ENCODE measurements at places on chromosomes 7 and 10. TPM values are rescaled to one million over a fixed set of nuclear protein-coding genes. Genes with fewer than 3 reads are reported as not detected.

Gene REEP3
- 40.7 TPM for total RNA-seq

Gene PCLO
- total RNA-seq = 6.6 TPM

Gene EBLN1
- not detected for total RNA-seq

Gene OR9A2
- total RNA-seq = not detected

Gene TFPI2
- not detected for total RNA-seq

Gene AKR1D1
- not detected for total RNA-seq

Gene MYO1G
- 14.9 TPM for total RNA-seq

Gene NPFFR1
- total RNA-seq = not detected

Gene BLNK
- 50.6 TPM for total RNA-seq

Gene SAP25
- total RNA-seq = 18.2 TPM

Gene TEX36
- not detected for total RNA-seq

Gene GIMAP8
- 0.88 TPM for total RNA-seq

Gene C10orf105
- total RNA-seq = 0.27 TPM

Gene CCL24
- total RNA-seq = 48.7 TPM

Gene RBP3
- not detected for total RNA-seq

Gene TAS2R41
- total RNA-seq = not detected

Gene C7orf33
- total RNA-seq = not detected

Gene PRF1
- total RNA-seq = 4.6 TPM

Gene MRLN
- not detected for total RNA-seq

Gene MLLT10
- 31.9 TPM for total RNA-seq

Gene CPA1
- total RNA-seq = not detected

Gene CCDC172
- total RNA-seq = not detected

Gene LRRD1
- total RNA-seq = not detected

Gene CPN1
- total RNA-seq = not detected

Gene ANKRD7
- not detected for total RNA-seq

Gene CDC14C
- total RNA-seq = not detected

Gene FAM241B
- 1.4 TPM for total RNA-seq

Gene CALML5
- total RNA-seq = not detected

Measured in Peyer's patch (tissue), 4 donors.